Bronchial epithelial cell (primary cell): ENCODE measurements at places on chromosomes 5 and 9. TPM values are rescaled to one million over a fixed set of nuclear protein-coding genes. Genes with fewer than 3 reads are reported as not detected.

DNA sequence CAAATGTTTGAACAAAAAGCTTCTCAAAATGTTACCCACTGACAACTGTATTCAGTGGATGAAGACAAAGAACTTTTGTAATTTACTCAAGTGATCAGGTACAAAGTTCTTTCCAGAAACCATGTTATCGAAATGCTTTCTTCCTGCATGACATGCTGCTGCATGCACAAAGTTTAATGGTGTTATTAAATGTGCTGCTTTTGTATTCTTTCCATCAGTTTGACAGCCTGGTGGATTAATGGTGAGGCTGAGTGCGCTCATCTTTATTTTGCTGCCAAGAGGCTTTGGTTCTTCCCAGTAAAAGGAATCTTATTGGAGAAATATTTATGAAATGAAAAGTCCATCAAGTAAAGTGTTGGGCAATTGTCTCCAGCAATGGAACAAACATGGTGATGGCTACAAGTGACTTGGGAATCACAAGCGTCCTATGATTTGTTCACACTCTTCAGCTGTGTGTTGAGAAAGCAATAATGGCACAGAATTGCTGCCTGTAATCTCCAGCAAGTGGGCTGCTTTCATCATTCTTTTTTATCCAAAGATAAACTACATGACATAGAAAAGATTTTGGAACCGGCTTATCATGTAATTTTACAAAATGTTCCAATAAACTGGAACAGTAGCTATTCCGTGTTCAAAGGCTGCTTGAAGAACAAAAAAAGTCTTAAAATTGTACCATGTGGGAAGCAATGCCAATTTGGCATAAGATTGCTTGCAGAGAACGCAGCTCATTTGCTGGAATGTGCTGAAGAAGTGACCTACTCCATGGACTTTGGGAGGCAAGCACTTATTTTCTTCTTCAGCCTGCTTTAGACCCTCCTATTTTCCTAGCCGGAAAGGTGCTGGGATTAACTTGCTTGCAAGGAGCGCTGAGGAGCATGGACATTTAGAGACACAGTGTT lies 153.1 kb downstream of the HSD17B3 start:
- no peak for DNase-seq

Gene SPINK7
- total RNA-seq: 13.7 and 23.4 TPM in 2 replicates

Gene SNCB
- total RNA-seq: not detected in 2 replicates

Gene NR4A3
- total RNA-seq: not detected in 2 replicates

Gene IRX2
- 11.3 and 14.0 TPM in 2 replicates for total RNA-seq
